ENCODE measurements at places on chromosomes 2 and 18.

- DNase-seq, result no peak
Measured at GRCh38 chr2:123695426-123695825, 329.7 kb upstream of the CNTNAP5 start.

DNA sequence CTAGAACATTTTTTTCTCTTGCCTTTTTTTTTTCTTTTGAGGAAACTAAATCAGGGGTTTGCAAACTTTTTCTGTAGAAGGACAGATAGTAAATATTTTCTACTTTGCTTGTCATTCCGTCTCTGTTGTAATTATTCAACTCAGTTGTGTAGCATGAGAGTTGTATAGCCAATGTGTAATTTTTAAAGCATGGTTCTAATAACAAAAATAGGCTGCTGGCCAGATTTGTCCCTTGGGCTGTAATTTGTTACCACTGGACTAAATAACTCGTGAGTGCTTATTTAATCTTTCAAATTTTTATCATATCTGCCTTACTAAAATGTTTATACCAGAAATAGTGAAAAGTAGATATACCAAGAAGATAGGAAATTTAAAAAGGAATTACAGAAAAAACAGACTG is 43.0 kb downstream of the CCDC148 start:
- DNase-seq, result no peak

DNA sequence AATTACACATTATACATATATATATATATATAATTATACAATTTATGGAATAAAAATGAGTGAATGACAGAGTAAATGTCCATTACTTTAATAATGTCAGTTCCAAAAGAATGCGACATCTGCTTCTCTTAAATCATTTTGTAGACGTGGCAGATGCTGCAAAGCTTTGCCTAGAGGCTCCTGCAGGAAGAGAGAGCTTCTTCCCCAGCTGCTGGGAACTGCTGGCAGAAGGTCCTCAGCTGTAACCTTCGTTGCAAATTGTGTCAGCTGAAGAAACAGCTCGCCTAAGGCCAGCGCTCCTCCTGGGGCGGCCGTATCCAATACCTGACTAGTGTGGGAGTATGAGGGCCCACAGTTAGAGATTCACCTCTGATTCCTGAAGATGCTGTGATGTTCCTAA is 9.6 kb upstream of the THNSL2 start:
- DNase-seq, result no peak

DNA sequence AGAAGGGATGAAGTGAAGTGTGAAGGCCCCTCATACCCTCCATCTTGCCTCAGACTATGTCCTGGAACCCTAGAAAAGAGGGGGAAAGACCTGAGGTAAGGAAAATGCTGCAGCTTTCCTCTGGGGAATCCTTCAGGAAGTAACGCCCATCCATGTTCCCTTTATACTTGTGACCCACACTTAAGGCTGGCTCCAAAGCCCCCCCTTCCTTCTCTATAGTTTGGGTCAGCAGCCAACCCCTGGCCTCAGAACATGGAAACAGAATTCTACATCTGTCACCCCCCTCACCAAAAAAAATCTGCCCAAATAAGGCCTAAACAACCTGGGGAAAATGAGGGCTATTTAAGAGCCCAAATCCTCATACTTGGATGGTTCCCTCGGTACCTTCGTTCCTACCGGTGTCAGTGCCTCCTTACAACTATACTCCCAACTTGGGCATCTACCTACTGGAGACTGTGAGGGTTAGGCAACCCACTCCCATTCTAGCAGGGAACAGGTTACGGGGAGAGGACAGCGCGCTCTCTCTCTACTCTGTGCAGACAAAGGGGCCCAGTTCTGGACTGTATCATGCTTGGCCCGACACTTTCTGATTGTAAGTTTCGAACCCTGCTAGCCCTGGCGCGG is 689 bp downstream of the OST4 start:
- DNase-seq, result no peak

GRCh38 chr2:42618972-42619371 is 50.5 kb downstream of the MTA3 start:
- no peak for DNase-seq

Measured in HuH-7.5 (cell line).